ENCODE measurements at places on chromosomes 3 and 15. TPM values are rescaled to one million over a fixed set of nuclear protein-coding genes. Genes with fewer than 3 reads are reported as not detected.

- peak; percentile 49 for DNase-seq
These were observed 569.3 kb downstream of the NAALADL2 start for GRCh38 chr3:175428466-175428865.

GRCh38 chr15:68383161-68384074 is 48.5 kb downstream of the ITGA11 start:
- no peak for DNase-seq

- DNase-seq, result no peak
These were observed 843 bp downstream of the CHRNA5 start for GRCh38 chr15:78565951-78566774.

- no peak for DNase-seq
These were observed 223.0 kb upstream of the LYSMD4 start for GRCh38 chr15:99956022-99956775.

GRCh38 chr3:194718079-194718478 is 32.4 kb downstream of the FAM43A start:
- no peak for DNase-seq

DNA sequence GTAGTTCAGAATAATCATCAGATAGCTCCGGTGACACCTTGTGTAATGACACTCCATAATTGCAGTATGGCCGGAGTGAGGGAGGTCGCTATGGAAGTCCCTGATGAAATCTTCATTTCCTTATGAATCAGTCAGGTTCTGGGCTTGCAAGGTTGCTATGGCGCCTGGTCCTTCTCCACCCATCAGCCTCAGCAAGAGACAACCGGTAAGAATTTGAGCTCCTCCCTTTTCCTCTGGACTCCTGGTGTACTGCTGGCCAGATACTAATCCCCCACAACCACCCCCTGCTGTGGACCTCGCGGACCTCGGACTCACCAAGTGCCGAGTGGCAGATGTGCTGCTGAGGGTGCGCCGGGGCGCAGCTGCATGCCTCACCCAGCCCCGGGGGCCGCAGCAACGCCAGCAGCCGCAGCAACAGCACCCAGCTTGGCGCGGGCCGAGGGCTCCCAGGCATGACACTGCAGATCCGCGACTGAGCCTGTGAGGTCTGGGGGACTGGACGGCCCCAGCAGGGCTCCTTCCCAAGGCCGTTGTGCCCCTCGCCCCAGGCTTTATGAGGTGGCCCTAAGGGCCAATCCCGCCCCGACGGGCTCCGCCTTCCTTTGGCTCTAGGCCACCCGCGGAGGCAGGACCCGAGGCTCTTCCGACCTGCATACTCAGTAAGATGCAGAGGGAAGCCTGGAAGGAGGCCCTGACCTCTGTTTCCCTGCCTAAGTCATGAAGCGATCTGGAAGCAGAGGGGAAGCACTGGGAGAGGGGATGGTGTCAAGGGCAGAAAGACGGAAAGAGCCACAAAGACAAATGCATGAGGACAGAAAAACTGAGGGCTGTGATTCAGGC is at the start of gene TIMP4:
TIMP4 (minus strand) TSS at position 526 of the 840 bp plus-strand sequence; CDS start at position 454, 72 bp downstream.
- no peak for DNase-seq

DNA sequence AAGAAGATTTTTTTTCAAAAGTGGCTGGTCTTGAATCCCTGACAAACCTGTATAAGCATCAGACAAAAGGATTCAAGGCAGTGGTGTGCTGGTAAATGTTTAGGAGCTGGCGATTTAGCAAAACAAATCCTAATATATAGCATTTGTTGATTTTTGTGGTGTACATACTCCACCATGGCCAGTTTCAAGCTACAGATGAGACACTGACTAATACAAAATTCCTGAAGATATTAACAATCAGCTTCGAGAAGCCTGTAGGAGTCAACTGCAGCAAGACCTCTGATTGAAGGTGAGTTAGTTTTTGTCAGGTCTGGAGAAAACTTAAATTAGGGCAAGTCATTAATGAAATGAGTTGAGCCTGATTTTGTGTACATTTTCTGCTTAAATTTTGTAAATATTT is 6.7 kb downstream of the STRIT1 start:
- DNase-seq, result no peak

GRCh38 chr3:43015572-43015971 is 36.5 kb downstream of the GASK1A start:
- no peak for DNase-seq

- no peak for DNase-seq
These were observed 66.7 kb downstream of the FILIP1L start for GRCh38 chr3:100047455-100048141.

- DNase-seq, result no peak
These were observed 61.1 kb upstream of the ZBTB20 start for GRCh38 chr3:115208066-115208750.

GRCh38 chr15:66782785-66783184 is 80.7 kb downstream of the SMAD6 start:
- DNase-seq, result no peak

DNA sequence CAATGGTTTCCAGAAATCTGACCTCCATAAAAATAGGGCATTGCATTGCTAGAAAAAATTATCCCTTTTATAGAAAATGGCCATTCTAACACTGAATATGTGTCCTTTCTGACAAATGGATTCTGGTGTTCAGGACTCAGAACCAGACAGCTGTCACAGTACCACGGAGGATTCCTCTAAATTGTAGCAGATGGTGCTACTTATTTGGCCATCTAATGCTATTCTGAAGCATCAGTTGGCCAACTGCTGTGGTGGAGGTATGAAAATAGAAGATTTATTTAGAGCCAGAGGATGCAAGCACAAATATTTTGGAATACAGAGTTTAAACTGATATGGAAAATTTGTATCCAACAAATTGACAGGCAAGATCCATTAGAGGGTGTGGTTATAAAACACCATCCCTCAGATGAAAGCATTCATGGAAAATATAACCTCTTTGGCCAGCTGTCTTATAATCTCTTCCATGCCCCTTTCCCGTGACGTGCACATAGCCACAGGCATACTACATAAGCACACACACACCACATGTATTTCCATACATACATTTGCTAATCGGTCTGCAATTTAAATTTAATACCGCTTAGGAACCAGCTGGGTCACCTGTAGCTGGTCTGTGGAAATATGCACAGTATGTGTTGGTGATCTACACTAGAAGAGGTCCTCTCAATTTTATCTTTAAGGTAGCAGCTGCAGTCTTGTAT is 302.7 kb upstream of the KCNMB2 start:
- DNase-seq, result no peak

- no peak for DNase-seq
These were observed 5.4 kb upstream of the LINGO1 start for GRCh38 chr15:77637851-77638692.

DNA sequence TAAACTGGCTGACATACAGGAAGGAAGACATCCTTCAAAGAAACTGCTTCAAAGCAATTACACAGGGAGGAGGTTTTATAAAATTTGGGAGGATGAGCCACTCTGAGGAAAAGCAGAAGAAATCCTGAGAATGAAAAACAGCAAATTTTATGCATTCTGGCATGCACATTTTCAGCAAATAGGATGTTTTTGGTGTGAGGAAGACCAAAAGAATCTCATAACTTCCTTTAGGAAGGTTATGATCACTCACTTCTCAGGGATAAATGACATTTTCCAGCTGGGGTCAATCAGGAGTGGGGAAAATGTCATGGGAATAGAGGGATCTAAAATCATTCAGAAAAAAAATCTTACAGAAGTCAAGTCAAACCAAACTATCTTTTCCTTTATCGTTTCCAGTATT is 371.7 kb upstream of the CNTN6 start:
- no peak for DNase-seq

DNA sequence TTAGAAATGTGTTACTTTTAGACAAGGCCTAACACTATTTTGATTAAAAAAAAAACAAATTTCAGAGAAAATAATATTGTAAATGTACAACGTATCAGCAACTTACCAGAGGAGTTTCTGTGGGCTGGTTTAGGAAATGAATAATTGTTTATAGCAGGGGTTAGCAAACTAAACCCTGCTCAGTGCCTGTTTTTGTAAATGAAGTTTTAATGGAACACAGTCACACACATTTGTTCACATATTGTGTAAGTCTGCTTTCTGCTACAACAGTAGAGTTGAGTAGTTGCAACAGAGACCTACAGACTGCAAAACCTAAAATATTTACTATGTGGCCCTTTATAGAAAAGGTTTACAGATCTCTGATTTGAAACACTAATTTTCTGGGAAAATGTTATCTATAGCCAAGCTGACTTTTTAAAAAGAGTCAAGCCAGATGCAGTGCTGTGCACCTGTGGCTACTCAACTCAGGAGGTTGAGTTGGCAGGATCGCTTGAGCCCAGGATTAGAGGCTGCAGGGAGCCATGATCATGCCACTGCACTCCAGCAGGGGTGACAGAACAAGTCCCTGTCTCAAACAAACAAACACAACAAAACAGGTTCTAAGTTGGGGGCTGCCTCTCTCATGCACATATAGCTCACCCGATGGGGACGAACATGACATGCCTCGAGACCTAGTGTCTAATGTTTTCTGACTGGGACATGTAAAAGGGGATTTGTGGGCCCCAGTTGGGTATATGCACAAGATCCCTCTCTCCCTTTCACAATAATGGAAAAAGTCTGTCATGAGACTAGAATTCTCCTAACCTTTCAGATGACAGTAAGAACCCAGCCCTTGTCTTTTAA is 182.5 kb downstream of the TNIK start:
- no peak for DNase-seq

- DNase-seq, result no peak
These were observed 89.1 kb downstream of the CRYGS start for GRCh38 chr3:186454881-186455703.

DNA sequence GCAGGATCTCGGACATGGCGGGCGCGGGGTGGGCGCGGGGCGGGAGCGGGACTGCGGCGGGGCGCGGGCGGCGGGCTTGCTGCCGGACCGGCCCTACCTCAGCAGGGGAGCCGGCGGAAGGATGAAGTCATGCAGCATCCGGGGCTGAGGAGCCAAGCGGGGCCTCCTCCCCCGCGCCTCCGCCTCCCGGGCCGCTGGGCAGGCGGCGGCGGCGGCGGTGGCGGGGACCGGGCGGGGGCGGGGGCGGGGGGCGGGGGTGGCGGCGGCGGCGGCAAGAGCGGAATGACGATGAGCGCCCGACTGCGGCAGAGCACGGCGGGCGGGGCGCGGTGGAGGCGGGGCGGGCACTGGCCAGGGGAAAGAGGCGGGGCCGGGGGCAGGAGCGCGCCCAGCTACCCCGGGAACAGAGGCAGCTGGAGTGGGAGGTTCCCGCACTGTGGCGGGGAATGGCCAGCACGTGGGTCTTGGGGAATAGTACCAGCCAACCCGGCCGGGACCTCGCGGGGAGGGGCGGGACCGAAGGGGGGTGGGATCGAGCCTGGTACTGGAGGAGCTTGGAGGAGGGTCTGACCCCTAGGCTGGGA is at the start of gene CAMK2N2:
CAMK2N2 (minus strand) TSS at position 284 of the 584 bp plus-strand sequence; CDS start at position 16, 268 bp downstream.
- DNase-seq, result no peak

DNA sequence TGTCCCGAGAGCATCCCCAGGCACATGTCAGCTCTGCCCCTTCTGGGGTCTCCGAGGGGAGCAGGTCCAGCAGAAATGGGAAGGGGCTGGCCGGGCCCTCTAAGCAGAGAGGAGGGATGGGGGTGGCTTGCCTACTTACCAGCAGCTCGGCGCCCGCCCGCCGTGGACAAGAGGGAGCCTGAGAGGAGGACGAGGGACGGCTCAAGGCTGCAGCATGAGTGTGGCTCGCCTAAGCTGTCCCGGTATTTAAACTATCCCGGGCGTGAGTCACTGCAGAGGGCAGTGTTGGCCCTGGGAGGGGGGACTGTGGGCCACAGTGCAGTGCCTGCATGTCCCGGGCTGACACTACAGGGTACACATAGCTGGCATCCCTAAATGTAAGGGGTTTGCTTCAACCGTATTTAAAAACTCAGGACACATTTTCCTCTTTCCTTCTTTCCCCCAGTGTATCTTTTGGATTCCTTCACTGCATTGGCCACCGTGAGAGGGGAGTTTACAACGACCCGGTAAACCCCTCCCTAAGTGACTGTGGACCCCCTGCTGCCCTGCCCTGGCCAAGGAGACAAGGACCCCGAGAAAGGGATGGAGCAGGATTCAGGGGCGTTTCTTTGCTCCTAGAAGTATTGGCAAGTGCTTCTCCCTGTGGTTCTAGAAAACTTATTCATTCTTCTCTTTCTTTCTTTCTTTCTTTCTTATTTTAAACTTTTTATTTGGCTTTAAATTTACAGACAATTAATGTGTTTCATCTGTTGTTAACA is at the start of gene LRRC15:
LRRC15 (minus strand) TSS at position 222 of the 758 bp plus-strand sequence. CDS start 8,700 bp downstream, outside the sequence.
- no peak for DNase-seq

GRCh38 chr3:66106788-66107187 is 68.1 kb upstream of the MAGI1 start:
- no peak for DNase-seq

DNA sequence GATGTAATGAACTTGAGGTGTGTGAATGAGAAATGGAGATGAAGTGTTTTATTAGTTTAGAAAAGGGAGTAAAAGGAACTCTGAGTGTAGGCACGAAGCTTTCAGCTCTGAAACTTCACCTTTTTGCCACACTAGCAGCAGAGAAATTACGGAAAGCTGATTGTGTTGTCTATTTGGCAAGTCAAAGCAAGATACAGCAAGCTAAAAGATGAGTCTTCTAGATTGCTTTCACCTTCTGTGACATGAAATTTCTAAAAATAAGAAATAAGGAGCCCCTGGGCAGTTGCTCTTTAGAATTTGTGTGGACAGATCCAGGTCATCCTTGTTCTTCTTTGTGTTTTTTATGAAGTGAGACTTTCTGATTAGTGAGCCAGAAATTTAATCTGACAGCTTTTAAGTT is 143.4 kb downstream of the FNDC3B start:
- DNase-seq, result no peak

- DNase-seq, result no peak
These were observed 105.4 kb downstream of the ADCY5 start for GRCh38 chr3:123343296-123344174.

DNA sequence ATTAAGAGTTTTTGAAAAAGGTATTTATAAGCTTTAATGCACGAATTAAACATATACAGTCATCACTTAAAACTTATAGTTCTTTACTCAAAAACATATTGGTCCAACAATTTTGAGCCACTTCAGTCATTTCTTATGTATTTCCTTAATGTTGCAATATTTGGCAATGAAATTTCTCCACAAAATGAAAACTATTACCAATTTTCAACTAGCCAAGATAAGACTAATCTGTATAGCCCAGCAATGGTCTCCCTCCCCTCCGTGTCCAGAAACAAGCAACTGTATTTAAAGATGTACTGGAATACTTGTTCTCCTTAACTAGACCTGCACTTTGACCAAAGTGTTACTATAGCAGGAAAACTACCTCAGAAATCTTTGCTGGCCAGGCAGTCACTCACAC is 9.2 kb downstream of the ARF4 start:
- DNase-seq, result no peak

ZPLD1 gene
- not detected for polyA plus RNA-seq

UBAP1L gene
- 6.4 TPM for polyA plus RNA-seq

ATP13A4 gene
- polyA plus RNA-seq, result 0.72 TPM

KBTBD8 gene
- polyA plus RNA-seq, result 2.8 TPM

ITPKA gene
- polyA plus RNA-seq, result 0.90 TPM

CASR gene
- not detected for polyA plus RNA-seq

GABRG3 gene
- 0.18 TPM for polyA plus RNA-seq

RHOA gene
- polyA plus RNA-seq, result 443 TPM

TEX55 gene
- not detected for polyA plus RNA-seq

FBXW12 gene
- 0.14 TPM for polyA plus RNA-seq

TRH gene
- polyA plus RNA-seq, result not detected

PLSCR4 gene
- polyA plus RNA-seq, result 10.2 TPM

UCN2 gene
- polyA plus RNA-seq, result 0.26 TPM

MESP2 gene
- 0.22 TPM for polyA plus RNA-seq

KBTBD12 gene
- polyA plus RNA-seq, result 19.4 TPM

DBR1 gene
- polyA plus RNA-seq, result 9.6 TPM

RBPMS2 gene
- polyA plus RNA-seq, result 4.4 TPM
